ENCODE measurements at places on chromosomes 4 and X.

DNA sequence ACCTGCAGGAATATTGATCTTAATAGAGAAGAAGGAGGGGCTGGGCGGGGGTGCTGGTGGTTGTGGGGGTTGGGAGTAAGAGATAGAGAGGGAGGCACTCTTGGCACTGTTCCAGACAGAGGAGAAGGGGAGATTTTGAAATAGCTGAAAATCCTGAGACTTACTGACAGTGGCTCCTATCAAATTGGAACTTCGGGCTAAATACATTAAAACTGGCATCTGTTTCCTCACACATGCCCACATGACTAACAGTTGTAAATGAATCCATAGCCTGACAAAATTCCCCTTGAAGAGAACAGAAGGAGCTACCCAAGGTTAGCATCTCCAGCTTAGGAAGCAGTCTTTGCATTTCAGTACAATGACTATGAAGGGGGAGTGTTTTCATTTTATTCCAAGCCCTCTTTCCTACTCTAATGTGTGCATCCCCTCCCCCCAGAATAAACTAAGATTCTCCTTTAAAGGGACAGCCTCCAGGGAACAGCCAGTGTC is 1.4 kb downstream of the DCX start:
- no peak for DNase-seq

DNA sequence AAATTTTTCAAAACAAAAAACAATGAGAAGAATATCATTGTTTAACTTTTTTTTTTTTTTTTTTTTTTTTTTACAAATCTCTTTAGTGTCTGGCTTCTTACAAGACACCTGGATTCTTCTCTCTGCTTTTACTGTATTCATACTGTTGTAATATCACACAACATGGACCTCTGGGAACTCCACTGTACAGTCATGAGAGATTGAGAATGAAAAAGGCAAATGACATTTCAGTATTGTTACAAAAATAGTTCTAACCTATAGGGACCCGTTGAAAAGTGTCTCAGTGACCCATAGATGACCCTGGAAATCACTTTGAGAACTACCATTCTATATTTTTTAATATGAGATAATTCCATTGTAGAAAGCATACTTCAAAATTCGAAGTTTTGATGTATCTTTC is 124.4 kb downstream of the SLIT2 start:
- no peak for DNase-seq

GRCh38 chrX:130443875-130444274 is 42.1 kb downstream of the RBMX2 start:
- DNase-seq: no peak

GRCh38 chr4:98722000-98722399 is 63.6 kb upstream of the TSPAN5 start:
- DNase-seq: no peak

DNA sequence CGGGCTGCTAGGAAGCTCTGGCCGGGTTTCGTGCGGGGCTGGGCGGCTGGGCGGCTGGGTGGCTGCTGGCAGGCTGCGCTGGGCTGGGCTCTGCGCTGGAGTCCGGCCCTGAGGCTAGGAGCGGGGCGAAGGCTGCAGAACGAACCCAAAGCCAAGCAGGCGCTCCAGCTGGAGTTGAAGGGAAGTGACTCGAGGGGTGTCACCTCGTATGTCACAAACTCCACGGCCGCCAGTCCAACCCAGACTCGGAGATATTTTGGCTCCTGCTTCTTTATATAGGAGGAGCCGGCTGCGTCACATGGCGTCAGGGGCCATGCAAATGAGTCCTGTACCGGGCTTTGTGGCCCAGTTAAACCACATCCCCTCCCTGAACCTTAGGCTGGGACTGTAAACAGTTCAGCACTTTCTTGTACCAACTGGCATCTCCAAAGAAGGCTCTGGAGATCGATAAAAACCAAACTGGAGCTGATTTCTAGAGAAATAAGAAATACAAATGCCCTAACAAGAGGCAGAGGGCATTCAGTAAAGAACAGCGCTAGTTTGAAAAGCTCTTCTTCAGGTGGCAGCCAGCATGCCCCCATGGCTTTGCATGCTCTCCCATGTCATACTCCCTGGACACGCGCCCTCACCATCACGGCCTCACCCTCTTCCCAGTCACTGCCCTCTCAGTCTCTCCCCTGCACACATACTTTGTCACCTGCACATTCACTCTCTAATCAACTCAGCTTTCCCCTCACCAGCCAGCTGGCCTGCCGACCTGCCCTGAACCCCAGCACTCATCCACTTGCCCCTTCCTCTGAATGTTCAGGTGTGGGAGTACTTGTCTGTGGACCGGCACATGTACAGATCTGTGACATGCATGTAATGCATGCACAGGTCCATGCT is 58.5 kb downstream of the TSC22D3 start:
- peak; percentile 68 for DNase-seq

DNA sequence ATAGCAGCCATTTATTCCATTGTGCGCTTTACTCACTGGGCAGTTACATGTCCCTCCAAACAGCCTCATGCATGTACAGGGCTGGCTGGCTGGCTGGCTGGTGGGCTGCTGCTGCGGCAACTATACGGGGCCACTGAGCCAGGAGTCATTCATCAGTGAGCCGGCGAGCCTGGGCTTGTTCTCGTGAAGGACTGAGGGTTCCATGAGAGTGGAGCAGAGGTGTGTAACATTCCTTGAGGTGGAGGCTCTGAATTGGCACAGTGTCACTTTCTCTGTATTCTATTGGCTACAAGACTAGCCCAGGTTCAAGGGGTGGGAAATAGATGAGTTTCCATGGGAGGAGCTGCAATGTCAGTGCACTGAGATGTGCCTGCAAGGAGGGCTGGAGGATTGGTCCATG is 89.1 kb downstream of the ARHGAP10 start:
- DNase-seq: no peak

- peak; percentile 45 for DNase-seq
These were observed 58.1 kb downstream of the MAML3 start for GRCh38 chr4:140095694-140096482.

GRCh38 chr4:184473499-184474262 is 669 bp downstream of the IRF2 start:
- DNase-seq: peak; percentile 31

DNA sequence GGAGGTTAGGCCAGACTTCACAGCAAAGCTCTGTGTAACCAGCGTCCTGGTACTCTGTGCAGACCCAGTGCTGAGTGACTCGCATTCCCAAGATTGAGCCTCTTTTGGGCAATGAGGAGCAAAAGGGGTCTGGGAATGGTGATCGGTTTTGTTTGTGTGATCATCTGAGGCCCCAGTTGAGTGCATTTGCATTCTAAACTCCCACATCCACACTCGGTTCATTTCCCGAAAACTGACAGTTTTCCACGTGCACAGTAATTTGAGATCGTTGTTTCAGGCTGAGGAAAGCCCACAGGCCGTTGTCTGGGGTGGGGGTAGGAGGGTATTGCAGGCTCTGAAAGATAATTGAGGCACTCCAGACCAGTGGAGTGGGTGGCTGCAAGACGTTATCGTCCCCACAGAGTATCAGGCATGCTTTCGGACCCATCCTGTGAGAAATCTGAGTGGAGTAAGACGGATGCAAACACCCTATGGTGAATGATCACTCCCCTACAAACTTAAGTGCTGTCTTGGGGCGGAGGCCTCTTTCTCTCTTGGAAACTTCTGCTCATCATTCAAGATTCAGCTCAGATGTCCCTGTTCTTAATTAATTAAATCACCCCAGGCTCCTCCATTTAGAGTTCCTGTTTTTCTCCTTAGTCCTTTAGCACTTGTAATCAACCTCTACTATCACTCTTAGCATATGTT is 96.1 kb downstream of the AFF1 start:
- peak; percentile 27 for DNase-seq

GRCh38 chrX:69146739-69147138 is 18.5 kb downstream of the PJA1 start:
- DNase-seq: no peak

- no peak for DNase-seq
These were observed 156.3 kb upstream of the RAI2 start for GRCh38 chrX:18017411-18017810.

GRCh38 chr4:159460371-159460770 is 357.5 kb downstream of the RAPGEF2 start:
- DNase-seq: no peak

GRCh38 chr4:94334476-94334875 is 8.2 kb downstream of the HPGDS start:
- no peak for DNase-seq

DNA sequence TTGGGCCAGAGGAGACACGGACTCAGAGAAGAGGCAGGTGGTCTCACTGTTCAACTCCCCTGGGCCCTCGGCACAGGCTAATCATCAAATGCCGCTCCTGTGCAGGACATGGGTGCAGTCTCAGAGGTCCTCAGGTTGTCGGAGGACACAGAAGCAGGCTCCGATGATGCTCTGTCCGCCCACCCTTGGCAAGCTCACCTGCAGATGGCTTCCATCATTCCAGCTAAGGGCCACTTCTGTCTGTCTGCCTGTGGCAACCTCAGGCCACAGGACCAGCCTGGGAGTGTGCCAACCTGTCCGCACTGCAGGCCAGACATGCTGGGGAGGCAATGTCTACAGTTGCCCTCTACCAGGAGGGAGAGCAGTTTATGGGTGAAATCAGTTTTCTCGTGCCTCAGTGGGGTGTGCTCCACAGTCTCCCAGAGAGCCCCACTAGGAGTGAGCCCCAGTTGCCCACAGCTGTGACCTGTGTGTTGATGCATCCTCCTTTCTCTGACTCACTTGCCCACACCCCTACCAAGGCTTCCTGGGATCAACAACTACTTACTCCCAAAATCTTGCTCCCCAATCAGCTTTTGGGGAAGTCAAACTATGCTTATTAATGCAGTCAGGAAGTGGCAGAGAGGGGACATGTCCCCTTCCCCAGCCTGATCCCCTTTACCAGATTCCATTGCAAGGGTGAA is 55.9 kb downstream of the HTRA3 start:
- DNase-seq: no peak

DNA sequence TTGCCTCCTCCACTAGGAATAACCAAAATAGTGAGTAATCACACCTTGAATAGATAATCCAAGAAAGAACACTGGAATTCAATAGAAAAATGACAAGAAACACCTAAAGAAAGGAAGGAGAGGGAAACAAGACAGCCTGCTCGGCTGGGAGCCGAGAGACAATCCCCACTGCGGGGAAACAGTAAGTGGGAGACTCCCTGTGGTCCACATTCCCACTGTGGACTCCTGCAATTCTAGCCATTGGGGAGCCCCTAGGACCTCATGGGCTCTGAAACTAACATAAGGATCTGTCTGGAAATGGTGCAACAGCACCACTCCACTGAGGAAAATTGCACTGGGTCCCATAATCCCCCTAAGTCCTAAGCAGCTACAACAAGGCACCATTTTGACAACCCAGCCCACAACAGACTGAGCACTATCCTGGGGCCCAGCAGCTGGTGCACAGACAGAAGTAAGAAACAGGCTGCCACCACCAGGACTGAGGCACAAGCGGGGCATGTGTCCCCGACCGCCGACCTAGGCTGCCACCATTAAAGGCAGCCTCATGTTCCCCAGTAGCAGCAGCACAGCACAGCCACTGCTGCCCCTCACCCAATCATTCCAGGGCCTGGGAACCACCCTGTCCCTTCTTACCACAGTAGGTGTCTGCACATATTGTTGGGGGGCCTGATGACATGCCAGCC is 14.2 kb downstream of the LRBA start:
- no peak for DNase-seq

DNA sequence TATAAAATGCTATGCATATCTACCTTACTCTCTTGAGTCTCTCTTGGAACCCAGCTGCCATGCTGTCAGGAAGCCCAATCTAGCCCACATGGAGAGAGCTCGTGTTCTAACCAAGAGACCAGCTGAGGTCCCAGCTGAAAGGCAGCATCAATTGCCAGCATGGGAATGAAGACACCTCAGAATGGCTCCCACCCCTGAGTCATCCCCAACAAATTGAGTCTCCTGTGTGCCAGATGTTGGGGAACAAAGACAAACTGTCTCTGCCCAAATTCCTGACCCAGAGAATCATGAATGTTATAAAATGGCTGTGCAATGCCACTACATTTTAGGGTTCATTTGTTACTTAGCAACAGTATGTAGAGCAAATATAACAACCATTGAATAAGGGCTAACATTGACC is 105.2 kb upstream of the STX18 start:
- peak; percentile 50 for DNase-seq

DNA sequence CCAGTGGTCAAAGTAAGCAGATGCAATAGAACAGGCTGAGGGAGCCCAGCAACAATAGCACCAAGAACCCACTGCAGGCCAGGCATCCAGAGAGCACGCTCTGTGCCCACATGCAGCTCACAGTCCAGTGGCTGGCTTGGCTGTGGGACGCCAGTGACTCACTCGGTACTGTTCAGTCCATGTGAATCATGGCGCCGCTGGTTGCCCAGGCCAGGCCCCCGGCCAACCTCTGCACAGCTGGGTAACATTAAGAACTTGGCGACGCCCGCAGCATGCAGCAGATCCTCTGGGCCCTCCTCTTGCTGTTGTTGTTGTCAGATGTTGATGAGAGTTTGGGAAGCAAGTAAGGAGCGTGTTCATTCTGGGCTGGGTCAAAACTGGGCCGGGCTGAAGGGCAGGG is 60.5 kb downstream of the MSX1 start:
- peak; percentile 77 for DNase-seq

GRCh38 chr4:151407466-151408379 is 1.3 kb upstream of the FHIP1A start:
- DNase-seq: peak; percentile 26

DNA sequence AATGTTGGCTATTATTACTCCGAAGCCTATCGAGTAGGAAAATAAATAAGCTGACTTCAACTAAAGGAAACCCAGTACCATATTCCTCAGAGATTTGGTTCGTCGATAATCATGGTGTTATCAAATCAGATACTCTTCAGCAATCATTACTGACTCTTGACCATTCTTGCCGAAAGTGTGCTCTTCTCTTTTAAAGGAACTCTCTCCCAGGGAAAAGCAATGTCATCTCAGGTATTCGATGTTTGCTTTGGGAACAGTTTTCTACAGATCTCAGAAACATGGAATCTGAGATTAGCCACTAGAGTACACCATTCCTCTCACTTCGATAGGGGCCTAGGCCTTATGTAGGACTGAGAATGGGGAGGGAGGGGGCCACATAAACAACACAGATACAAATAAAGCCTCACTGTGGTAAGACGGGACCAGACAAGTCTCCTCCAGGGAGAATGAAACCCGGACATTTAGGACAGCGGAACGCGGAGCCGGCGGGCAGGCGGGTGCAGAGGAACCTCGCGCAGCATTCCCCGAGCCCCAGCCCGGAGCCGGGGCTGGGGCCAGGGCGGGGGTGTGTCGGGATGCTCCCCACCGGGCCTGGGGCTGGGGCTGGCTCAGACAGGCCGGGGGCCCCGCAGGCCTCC is 581 bp downstream of the DNAJB14 start:
- peak; percentile 27 for DNase-seq

GRCh38 chr4:169658975-169659715 is 38.8 kb downstream of the CLCN3 start:
- DNase-seq: no peak

GRCh38 chrX:133776072-133776471 is 209.3 kb downstream of the GPC3 start:
- DNase-seq: no peak

DNA sequence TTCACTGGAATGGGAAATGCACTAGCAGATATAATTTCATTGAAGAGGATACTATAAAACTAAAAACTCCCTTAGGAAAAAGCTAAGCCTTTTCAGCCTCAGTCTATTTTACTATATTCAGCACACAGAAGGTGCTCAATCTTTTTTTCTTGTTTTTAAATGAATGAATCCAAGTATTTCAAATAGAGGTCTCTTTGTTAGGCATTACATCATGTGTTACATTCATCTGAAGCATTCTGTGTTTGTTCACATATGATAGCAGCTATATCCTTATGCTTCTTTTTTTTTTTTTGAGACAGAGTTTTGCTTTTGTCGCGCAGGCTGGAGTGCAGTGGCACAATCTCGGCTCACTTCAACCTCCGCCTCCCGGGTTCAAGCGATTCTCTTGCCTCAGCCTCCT is 278.4 kb downstream of the CAMK2D start:
- DNase-seq: no peak

Data from AG08395 (cell line).